ENCODE measurements at places on chromosomes 1 and 21.
A peak's percentile ranks its signal among the peaks of the same experiment; 100 is the strongest.

- no peak for DNase-seq
These were observed 21.2 kb upstream of the EPRS1 start for GRCh38 chr1:220067269-220068204.

DNA sequence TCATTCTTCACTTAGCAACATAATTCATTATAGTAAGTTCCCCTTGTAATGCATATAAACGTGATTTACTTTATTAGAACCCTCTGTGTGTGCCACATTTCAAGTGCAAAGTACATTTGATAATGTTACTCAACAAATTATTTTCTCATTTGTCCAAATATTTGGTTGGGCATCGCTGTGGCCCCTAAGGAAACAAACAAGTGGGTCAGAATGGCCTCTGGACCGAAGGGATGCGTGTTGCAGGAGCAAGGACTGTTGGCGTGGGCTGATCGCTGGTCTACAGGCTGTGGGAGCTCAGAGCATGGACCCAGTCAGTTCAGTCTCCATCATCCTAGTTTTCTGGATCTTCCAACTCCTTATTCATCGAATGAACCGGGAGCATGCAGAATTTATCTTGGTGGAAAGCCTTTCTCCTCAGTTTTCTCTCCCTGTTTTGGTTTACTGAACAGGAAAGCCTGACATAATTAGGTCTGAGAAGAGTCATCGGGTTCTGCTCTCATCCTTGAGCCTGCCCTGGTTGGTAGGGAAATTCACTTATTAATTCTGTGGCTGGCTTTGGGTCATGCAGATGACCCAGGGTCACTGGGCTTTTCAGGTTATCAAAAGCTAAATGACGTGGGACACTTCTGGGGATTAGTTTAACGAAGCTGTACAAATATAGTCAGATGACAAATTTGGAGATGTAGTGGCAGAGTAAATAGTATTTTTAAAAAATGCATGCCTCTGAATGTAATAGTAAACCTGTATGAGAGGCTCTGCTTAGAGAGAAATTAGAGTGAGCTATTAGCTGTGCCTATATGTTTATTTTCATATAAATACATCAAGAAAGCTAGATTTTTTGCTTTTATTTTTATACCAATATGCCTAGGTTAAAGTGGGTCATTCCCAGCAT lies 200.2 kb downstream of the SDCCAG8 start:
- DNase-seq: no peak

DNA sequence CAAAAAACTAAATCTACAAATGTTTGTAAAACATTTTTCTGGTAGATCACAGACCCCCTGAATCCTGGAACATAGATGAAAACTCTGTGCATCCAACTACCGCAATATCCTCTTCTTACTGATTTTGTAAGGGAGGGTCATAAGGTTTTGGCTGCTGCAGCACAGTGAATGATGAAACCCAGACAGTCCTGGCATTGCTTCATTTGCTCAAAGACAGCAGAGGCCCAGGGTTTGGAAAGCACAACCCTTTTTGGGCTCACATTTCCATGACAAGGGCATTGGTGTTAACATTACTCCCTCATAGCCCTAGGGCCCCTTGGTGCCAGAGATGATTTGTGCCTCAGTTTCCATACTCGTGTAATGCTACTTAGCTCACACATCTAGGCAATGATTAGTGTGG lies 51.2 kb downstream of the PLXNA2 start:
- no peak for DNase-seq

DNA sequence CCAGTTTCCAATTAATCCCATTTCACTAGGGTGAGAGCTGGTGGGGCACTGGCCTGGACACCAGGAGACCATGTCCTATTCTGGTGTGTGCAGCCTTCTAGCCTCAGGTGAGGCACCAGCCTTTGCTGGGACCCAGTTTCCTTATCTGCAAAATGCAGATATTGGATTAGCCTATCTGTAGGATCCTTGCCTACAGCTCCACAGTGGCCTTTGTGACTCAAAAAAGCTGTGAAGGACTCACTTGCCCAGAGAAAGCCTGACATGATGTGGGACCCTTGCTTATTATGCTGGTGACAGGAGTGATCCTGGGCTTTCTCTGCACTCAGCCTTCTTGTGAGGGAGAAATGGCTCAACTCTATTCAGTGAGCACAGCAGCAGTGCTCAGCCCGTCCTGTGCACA lies 32.3 kb downstream of the TENT5C start:
- no peak for DNase-seq

DNA sequence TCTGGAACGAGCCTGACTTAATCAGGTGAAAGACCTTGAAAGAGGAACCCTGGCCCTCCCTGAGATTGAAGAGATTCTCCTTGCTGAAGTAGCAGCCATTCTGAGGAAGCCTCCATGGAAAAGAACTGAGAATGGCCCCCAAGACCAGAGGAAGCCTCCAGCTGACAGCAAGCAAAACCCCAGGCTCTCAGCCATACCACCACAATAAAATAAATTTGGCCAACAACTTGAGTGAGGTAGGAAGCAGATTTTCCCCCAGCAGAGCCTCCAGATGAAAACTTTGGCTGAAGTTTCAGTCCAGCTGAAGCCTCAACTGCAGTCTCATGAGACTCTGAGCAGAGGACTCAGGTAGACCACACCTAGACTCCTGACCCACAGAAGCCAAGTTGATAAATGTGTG lies 34.0 kb upstream of the SLAMF9 start:
- DNase-seq: no peak

DNA sequence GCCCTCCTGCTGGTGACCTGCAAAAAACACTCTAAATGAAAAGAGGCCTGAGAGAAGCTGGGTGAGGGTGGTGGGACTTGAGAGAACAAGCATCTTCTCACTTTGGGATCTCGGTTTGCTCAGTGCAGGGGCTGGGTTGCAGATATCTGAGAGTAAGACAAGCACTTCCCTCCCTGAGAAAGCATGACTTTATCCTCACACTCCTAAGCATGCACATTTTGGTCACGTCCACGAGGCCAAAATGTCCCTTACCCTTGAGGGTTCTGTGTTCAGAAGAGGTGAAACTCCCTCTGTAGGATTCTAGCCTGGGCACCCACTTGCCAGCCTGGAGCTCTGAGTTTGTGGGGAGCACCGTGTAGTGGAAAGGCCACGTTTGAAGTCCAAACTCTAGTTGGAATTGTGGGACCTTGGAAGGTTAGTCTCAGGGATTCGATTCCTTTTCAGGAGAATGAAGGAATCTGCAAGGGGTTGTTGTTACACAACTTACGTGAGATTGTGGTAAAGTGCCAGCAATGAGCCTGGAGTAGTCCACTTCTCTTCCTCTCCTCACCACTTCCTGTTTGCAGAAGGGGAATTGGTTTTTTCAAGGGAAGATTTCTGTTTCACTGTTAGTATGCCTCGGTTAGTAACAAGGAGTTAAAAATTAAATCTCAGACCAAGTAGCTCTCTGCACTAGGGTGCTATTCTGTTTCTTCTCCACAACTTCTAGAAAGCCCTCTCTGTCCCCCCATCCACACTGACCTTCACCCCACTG lies 3.0 kb downstream of the FCAMR start:
- no peak for DNase-seq

DNA sequence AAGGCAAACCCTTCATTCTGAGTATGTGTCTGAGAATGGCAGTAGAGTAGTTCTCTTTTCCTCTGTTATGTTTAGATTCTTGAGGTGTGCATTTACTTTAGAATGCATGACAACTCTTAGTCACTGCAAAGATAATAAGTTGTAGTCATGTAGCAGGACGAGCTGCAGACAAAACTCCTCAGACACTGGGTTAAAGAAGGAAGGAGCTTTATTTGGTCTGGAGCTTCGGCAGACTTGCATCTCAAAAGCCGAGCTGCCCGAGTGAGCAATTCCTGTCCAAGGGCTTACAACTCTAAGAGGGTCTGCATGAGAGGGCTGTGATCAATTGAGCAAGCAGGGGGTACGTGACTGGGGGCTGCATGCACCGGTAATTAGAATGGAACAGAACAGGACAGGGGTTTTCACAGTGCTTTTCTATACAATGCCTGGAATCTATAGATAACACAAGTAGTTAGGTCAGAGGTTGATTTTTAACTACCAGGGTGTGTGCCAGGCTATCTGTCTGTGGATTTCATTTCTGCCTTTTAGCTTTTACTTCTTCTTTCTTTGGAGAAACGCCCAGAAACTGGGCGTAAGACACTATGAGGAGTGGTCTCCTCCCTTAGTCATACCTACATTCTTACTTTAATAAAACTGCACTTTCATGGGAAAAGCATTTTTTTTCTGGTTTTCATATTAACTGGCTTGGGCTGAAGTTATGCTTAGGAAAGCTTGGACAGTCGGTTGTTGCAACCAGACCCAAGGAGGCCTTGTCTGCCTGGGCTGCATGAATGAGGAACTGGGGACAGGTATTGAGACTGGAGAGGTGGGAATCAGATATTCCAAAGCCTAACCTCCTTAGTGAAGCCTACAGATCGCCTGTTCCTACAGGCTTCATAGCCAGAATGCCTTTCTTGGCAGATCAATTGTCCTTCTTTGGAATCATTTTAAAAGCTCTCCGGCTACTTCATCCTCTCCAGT lies 115.1 kb downstream of the RHOU start:
- no peak for DNase-seq

DNA sequence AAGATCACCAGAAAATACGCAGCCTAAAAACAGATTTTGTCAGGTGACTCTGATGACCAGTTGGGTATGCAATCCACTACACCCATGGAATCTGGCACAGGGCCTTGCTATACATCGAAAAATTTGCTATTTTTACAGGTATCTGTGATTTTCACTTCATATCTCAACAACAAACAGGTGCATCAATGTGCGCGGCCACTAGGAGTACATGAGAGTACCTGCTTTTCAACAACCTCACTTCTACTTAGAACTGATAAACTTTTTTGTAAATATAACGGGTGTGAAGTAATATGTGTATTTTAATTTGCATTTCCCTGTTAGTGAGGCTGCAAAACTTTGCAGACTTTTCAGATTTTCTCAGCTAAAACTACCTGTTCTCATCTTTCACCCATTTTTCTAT lies 80.8 kb downstream of the SLC45A1 start:
- no peak for DNase-seq

DNA sequence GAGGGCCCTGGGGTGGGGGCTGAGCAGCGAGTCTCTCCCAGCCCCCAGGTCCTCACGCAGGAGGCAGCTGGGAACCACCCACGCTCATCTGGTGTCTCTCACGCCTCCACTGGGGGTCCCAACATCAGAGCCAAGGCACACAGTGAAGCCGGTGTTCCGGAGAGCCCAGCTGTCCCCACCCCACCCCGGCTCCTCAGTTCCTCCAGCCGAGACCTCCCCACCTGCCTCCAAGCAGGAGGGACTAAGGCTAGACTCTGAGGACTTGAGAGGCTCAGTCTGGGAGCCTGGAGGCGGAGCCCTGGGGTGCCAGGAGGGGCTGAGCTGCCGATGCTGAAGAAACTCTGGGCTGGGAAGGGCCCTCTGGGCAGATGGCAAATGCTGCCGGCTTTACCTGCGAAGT lies 1.6 kb upstream of the HPCA start:
- DNase-seq: no peak

DNA sequence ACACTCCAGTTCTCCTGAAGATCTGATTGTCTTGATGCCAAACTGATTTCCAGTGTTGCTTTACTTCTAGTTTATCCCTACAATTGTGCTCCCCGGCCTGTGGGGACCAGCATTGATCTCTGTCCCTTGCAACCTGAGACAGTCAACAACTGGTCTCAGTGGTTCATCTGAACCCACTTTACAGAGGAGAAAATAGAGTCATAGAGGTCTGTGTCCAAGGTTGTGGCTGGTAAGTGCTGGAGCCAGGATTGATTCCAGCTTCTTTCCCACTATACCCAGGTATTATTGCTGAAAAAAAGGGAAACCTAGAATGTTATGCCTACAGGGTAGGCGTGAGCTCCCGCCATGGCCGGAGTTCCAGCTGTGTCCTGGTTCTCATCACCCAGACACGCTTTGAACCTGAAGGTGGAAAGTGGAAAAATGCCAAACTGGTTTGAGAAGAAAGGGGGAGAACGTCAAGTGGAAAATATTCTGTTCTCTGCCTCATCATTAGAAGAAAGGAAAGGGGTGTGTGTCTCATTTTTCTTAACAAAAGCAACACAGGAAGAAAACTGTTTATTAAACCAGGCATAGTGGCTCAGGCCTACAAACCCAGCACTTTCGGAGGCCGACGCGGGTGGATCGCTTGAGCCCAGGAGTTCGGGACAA lies 60.7 kb upstream of the ITPKB start:
- peak; percentile 32 for DNase-seq

DNA sequence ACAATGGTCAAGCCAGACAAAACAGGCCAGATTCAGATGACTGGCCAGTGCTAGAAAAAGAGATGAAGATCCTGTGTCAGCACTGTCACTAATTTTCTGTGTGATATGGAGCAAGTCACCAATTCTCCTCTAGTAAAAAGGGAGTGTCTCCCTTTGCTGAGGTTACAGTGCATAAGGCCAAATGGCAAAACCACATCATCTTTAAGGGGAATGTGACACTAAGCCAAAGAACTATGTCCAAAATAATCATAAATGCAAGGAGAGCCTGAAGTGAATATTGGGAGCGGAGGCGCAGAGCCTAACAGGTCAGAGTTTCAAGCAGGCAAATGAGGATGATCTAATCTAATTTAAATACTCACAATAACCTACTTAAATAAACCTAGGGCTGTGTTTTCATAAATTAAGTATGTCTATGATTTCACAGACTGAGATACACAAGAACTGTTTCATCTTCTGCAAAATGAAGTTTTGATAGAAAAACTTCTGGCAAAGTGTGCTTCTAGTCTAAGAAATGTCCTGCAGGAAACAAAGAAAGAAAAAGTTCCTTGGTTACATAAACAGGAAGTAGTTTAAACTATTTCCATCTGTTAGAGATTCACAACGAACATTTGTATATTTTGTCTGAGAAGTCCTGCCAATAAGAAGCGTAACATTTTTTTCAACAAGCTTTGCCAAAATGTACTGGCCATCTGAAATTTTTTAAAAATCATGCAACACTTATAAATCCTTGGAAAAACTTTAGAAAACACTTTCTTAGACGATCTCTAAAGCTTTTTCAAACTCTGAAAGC lies 290.2 kb downstream of the LRRC40 start:
- DNase-seq: no peak

- DNase-seq: no peak
These were observed 56.2 kb upstream of the EPS8L3 start for GRCh38 chr1:109819906-109820305.

DNA sequence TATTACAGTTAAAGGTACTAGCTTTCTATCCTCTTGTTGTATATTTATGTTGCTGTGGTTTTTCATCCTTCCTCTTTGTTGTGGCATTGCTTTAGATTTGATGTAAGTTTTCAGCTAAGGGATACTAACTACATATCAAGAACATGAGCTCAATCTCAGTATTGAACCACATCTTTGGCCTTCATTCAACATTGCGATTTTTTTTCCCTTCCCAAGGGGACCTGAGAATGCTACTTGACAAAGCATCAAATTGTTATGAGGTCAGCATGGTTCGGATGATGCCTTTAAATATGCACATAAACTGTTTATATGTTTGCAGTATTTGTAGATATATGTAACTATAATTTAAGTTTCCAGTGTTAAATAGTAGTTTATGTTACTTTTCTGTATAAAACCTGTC lies 31.7 kb upstream of the GPR88 start:
- DNase-seq: no peak

GRCh38 chr1:234758851-234759250 lies 148.9 kb upstream of the IRF2BP2 start:
- peak; percentile 48 for DNase-seq

GRCh38 chr1:86183810-86184209 lies 27.2 kb upstream of the COL24A1 start:
- DNase-seq: no peak

Measured in activated T-cell treated with anti-CD3 and anti-CD28 coated beads, Interleukin-2, amount 50 U/mL, for 1 hour (primary cell).